ENCODE measurements at places on chromosomes 13 and 19.

DNA sequence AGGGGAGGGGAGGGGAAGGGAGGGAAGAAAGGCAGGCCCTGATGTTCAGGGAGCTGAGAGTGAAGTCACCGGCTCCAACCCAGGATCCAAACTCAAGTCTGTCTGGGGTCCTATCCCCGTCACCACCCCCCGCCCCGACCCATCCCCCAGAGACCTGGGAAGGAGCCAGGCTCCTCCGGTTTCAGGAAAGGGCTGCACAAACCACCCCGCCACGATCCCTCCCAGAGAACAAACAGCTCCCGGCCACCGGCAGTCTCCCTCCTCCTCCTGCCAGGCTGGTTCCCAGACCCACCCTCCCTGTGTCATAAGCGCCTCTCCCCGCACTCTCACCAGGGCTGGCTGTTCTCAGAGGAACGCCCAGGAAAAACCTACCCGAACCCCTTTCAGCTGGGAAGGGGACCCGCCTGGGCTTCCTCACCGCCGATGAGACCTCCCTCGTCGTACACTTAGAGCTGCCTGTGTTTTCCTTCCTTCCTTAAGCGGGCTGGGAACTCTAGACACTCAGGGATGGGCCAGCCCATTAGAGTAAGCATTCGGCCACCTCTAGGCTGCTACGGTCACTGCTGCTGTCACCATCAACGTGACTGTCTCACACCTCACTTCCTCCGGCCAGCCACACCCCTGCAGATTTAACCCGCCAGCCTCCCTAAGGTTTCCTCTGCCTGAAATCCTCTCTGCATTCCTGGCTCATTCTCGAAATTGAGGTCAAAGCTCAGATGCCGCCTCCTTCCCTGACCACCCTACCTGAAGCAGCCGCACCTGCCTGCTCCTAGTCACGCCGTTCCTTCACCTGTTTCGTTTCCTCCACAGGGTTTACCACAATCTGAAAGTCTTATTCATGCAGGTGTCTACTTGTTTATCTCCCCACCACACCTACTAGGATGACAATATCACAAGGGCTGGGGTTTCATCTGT, 6.3 kb upstream of the RDH13 start:
- peak; percentile 91 for DNase-seq

DNA sequence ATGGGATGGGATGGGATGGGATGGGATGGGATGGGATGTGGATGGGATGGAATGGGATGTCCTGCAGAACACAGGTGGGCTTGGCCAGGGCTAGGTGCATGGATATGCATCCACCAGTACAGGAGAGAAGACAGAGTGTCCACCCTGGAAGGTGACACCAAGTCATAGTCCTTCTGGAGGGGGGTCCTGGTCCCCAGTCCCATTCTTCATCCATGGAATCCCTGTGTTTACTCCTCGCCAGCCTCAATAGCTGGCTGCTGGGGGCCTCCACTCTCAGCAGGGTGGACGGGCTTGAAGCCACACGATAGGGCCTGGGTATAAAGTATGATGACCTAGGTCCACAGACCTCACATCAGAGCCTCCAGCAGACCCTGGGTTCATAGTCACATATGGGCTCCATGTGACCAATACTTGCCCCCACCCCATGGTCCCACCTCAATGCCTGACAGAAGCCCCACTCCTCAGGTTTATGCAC, 40.1 kb downstream of the RFX2 start:
- no peak for DNase-seq

- peak; percentile 98 for DNase-seq
Observed at GRCh38 chr19:2540646-2541454, 64.9 kb downstream of the GADD45B start.

- no peak for DNase-seq
Observed at GRCh38 chr13:94323764-94324758, 155.4 kb downstream of the DCT start.

GRCh38 chr13:41587490-41587889, 130.1 kb downstream of the RGCC start:
- no peak for DNase-seq

DNA sequence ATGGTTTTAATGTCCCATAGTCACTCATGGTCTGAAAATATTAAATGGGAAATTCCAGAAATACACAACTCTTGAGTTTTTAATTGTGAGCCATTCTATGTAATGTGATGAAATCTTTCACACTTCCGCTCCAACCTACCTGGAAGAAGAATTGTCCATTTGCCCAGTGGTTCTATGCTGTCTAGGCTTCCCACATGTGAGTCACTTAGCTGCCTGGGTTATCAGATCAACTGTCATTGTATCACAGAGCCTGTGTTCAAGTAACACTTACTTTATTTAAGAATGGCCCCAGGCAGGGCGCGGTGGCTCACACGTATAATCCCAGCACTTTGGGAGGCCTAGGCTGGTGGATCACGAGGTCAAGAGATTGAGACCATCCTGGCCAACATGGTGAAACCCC, 1450.5 kb downstream of the EFNB2 start:
- no peak for DNase-seq

DNA sequence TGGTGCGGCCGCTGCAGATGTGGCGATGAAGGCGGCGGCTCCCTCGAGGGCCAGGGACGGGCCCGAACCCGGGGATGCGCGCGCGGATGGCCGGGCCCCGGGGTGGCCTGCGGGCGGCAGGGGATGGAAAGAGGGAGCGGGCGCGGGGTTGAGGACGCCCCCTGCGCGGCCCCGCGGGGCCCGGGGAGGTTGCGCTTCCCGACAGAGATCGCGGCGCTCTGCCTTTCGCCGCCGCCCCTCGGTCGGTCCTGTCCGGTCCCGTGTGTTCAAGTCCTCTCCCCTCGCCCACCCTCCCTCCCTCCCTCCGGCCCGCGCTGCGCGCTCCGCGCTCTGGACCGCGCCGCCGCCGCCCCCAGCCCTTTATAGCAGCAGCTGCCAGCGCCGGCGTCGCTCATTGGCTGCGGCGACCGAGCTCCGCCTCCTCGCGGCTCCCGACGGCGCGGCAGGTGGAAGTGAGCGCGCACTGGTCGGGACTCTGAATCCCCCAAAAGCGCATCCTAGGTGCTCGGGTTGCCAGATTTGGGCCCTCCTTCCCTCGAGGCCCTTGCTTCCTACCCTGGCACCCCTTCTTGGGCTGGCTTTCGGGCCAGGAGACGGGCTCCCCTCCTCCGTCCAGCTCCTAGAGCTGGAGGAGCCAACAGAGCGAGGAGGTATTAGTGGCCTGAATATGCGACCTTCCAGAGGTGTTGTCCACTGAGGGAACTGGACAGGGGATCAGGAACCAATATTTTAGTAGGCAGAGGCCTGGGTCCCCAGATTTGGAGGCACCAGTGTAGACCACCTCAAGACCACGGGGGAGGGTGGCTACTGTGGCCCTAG, at the start of gene ELAVL3:
Gene ELAVL3, minus strand, starts transcription at position 332 of the 819 bp plus-strand sequence. CDS start 438 bp downstream, outside the sequence.
- DNase-seq: peak; percentile 94

GRCh38 chr13:28837111-28837510, 17.0 kb downstream of the MTUS2 start:
- no peak for DNase-seq

DNA sequence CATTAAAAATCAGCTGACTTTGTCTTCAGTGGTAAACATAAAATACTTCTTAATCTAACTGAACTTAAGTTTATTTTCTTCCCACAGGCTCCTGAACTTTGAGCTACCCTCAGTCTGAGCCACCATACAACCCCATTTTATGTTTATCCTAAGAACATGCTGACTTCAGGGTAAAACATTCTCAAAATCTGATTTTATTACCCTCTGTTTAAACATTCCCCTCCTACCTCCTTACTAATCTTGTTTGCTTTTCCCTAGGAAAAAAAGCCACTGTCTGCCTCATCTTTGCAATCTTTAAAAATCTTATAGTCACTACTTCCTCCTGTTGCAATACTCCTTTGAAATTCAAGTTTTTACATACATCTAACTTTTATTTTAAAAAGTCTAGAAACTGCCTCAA, 4.0 kb downstream of the ZNF91 start:
- DNase-seq: no peak

DNA sequence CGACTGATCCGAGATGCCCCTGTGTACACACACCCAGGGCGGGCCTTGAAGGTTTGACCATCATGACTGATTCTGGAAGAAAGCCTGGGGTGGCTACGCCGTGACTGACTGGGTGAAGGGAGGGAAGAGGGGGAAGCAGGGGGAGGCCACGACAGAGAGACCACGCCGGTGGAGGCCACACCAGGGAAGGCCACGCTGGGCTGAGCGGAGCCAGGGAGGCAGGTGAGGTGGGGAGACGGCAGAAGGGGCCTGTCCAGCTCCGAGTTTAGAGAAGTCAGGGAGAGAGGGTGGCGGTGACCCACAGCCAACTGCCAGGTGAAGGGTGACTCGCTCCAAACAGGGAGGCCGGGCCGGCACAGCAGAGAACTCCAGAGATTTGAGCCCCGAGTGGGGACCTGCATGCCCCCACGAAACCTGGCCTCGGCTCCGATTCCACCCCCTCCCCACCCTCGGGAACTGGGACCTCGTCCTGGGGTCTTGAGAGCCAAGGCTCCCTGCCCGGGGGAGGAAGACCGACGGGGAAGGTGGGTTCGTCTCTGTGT, 102.6 kb downstream of the PTPRS start:
- no peak for DNase-seq

Data from osteoblast (primary cell).